T-cell (primary cell): ENCODE measurements at places on chromosomes 12 and 14. TPM values are rescaled to one million over a fixed set of nuclear protein-coding genes. Genes with fewer than 3 reads are reported as not detected.

DNA sequence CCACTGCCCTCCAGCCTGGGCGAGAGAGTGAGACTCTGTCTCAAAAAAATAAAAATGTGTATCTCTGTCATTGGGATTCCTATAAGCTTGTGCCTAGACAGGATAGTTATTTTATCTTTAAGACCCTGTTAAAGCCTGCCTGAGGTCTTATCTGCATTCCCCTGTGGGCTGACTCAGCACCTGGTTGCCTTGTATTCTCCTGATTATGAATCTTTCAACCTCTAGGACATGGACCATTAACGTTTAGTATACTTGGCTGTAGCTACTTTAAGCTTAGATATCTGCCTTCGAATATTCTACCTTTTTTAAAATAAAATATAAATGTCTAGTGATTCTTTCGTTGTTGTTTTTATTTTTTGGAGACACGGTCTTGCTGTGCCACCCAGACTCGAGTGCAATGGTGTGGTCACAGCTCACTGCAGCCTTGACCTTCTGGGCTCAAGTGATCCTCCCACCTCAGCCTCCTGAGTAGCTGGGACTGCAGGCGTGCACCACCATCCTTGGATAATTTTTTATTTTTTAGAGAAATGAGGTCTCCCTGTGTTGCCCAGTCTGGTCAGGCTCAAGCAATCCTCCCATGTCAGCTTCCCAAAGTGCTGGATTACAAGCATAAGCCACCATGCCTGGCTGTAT lies 41.3 kb downstream of the RESF1 start:
- no peaks in the 10 kb centered on the region for H3K27me3 ChIP-seq
- H3K27ac ChIP-seq, result no peak overlapping the region
- no peak for DNase-seq
- no peaks in the 10 kb centered on the region for H3K4me1 ChIP-seq
- H3K36me3 ChIP-seq, result peaks cover 51% of the 10 kb centered on the region
- H3K4me3 ChIP-seq, result no peak overlapping the region

DNA sequence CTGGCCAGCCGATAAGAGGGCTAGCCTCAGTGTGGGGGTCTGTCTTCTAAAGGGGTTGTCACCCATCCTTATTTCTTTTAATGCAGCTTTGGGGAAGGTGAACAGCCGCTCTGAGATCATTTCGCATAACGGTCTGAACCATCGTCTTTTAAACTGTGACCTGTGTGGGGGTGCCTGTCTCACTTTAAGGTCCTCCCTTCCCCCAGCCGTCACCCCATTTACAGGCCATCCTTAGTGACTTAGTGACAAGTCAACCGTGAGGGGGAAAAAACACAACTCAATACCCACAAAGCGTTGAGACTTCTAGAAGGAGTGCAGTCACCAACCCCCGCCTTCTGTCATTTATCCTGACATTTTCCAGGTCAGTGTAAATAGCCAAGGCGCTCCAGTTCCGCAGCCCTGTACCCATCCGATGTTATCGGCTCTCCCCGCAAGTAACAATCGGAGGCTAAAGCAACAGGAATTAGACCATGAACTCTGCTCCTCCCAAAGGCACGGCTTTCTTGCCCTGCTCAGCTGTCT lies 505 bp upstream of the DENND5B start:
- no peak for DNase-seq
- peaks cover 46% of the 10 kb centered on the region for H3K27me3 ChIP-seq
- H3K4me3 ChIP-seq, result no peak overlapping the region
- no peaks in the 10 kb centered on the region for H3K4me1 ChIP-seq

GRCh38 chr14:96586921-96587822 lies 85.0 kb downstream of the PAPOLA start:
- H3K4me3 ChIP-seq, result no peak overlapping the region
- peaks cover 67% of the 10 kb centered on the region for H3K27me3 ChIP-seq
- DNase-seq, result no peak
- no peaks in the 10 kb centered on the region for H3K36me3 ChIP-seq
- H3K27ac ChIP-seq, result no peak overlapping the region

DNA sequence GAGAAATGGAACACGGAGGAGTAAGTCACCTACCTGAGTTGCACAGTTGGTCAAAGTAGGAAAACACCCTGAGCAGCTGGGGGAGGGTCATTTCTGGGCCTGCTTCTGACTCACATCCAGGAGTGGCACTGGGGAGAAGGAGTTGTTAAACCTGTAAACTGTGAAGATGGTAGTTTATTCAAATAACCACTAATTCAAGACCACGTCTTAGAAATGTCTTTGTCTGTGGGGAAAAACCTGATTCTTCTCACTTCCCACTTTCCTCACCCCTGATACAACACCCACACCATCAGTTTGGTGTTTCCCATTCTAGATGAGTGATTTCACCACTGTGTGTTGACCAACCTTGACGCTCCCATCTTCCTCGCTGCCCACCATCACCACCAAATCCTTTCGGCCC lies 207.1 kb downstream of the ANO4 start:
- no peaks in the 10 kb centered on the region for H3K4me1 ChIP-seq
- no peaks in the 10 kb centered on the region for H3K27me3 ChIP-seq
- no peak overlapping the region for H3K27ac ChIP-seq
- H3K36me3 ChIP-seq, result no peaks in the 10 kb centered on the region
- H3K4me3 ChIP-seq, result no peak overlapping the region
- no peak for DNase-seq

DNA sequence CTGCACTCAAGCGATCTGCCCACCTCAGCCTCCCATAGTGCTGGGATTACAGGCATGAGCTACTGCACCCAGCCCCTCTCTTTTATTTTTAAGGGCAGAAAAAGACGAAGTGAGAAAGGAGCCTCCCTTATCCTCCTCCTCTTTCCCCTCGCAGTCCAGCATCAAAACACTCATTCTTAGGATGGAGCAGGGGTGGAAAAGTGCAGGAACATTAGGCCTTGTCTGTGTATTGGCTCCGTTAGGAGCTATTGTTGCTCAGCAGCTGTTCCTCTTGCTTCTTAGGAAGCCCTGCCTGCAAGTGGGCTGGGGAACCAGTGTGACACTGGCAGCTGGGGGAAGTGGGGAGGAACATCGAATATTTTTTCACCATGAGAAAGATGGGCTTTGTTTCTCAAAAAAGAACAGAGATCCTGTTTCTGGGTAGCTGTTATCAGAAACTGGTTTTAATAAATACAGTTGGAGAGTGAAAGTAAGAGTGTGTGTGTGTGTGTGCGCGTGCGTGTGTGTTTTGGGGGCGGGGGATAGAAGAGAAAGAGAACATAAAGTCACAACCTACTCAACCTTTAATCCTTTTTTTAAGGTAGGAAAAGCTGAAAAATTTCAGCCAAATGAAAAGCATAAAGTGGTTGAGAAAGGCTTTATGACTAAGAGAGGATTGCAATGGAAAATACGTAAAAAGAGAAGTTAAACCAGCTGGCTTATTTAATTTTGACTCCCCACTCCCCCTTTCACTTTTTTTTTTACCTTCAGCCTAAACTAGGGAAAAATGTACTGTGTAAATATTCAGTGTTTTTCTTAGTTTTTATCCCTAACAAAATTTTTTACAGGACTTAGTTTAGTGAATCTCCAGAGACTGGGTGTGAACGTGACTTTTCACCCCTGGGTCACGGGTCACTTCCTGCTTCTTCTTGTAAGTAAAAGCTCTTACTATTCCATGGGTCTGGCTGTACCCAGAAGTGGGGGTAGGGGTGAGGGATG lies 197.2 kb upstream of the PLEKHG7 start:
- peak overlapping the region; percentile 81 for H3K27ac ChIP-seq
- peak overlapping the region; percentile 7 for H3K4me3 ChIP-seq
- DNase-seq, result peak; percentile 38
- no peaks in the 10 kb centered on the region for H3K36me3 ChIP-seq
- H3K4me1 ChIP-seq, result peaks cover 4% of the 10 kb centered on the region

DNA sequence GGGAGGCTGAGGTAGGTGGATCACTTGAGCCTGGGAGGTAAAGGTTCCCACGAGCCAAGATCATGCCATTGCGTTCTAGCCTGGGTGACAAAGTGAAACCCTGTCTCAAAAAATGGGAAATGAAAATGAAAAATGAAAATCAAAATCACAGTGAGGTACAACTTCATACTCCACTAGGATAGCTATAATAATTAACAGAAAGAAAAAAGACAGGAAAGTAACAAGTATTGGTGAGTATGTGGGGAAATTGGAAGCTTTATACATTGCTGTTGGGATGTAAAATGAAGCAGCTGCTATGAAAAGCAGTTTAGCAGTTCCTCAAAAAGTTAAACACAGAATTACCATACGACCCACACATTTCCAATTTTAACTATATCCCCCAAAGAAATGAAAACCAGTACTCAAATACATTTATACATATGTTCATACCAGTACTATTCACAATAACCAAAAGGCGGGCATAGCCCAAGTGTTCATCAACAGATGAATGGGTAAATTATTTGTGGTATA lies 22.2 kb downstream of the SGPP1 start:
- H3K27ac ChIP-seq, result no peak overlapping the region
- H3K4me1 ChIP-seq, result peaks cover 4% of the 10 kb centered on the region
- H3K27me3 ChIP-seq, result no peaks in the 10 kb centered on the region

DNA sequence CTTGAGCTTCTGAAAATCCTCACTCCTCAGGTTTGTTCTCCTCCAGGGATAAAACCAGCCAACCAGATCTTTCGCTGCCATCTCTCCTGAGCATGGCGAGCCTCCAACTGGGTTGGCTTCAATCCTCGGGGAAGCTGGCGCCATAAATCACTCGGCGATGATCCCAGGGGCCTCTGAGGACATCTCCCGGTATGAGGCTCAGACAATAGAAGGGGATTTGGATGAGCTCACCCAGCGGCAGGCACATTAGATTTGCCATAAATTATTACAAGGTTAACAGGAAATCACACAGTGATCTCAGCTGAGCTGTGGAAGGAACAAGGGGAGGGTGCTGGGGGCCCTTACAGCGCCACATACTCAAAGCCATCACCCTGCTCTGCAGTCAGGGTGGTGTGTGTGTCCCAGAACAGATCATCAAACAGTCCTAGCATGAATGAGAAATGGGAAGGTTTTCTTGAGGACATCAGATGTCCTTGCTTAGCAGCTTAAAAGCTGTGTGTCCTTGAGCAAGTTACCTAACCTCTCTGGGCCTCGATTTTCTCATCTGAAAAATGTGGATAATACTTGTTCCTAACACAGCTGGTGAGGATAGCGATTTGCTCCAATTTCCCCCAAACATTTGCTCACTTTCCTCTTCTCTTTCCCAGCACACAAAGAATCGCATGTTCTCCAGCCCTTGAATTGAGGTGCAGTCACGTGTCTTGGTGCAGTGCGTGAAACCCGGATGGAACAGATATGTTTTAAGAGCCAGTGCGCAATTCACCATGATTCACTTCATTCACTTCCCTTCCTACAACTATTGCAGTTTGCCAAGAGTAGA lies 142.8 kb downstream of the SCARB1 start:
- no peaks in the 10 kb centered on the region for H3K4me1 ChIP-seq
- no peaks in the 10 kb centered on the region for H3K36me3 ChIP-seq
- DNase-seq, result no peak
- no peaks in the 10 kb centered on the region for H3K27me3 ChIP-seq
- H3K27ac ChIP-seq, result no peak overlapping the region

DNA sequence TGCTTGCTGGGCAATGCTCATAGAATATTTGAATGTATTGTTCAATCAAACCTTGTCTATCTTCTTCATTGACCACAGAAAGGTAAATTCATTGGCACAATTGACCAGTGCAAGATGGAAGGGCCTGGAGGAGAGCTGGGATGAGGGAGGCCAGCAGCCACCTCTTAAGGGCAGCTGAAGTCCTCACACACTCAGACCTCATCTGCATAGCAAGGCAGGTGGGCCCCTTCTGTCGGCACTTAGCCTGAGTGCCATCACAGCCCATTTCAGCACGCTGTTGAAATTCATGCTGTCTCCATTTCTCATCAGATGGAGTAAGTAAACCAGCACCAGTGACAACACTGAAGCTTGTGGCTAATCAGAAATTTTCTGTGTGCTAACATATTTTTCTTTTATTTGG lies 25.4 kb upstream of the HMGA2 start:
- H3K27ac ChIP-seq, result no peak overlapping the region
- no peak for DNase-seq
- H3K36me3 ChIP-seq, result no peaks in the 10 kb centered on the region
- no peaks in the 10 kb centered on the region for H3K27me3 ChIP-seq
- no peak overlapping the region for H3K4me3 ChIP-seq

- no peaks in the 10 kb centered on the region for H3K27me3 ChIP-seq
- H3K4me3 ChIP-seq, result no peak overlapping the region
- H3K4me1 ChIP-seq, result peaks cover 3% of the 10 kb centered on the region
- DNase-seq, result no peak
Measured at GRCh38 chr14:102558556-102558955, 33.9 kb upstream of the RCOR1 start.

- peaks cover 12% of the 10 kb centered on the region for H3K4me1 ChIP-seq
- no peak overlapping the region for H3K4me3 ChIP-seq
- H3K27ac ChIP-seq, result peak overlapping the region; percentile 34
- H3K36me3 ChIP-seq, result no peaks in the 10 kb centered on the region
- H3K27me3 ChIP-seq, result no peaks in the 10 kb centered on the region
Measured at GRCh38 chr14:22007784-22008412, 334.3 kb upstream of the OR4E1 start.

GRCh38 chr14:103290961-103291360 lies 43.1 kb upstream of the EIF5 start:
- no peak overlapping the region for H3K4me3 ChIP-seq
- peaks cover 42% of the 10 kb centered on the region for H3K27me3 ChIP-seq
- no peak for DNase-seq
- H3K36me3 ChIP-seq, result no peaks in the 10 kb centered on the region
- H3K4me1 ChIP-seq, result no peaks in the 10 kb centered on the region
- H3K27ac ChIP-seq, result no peak overlapping the region

DNA sequence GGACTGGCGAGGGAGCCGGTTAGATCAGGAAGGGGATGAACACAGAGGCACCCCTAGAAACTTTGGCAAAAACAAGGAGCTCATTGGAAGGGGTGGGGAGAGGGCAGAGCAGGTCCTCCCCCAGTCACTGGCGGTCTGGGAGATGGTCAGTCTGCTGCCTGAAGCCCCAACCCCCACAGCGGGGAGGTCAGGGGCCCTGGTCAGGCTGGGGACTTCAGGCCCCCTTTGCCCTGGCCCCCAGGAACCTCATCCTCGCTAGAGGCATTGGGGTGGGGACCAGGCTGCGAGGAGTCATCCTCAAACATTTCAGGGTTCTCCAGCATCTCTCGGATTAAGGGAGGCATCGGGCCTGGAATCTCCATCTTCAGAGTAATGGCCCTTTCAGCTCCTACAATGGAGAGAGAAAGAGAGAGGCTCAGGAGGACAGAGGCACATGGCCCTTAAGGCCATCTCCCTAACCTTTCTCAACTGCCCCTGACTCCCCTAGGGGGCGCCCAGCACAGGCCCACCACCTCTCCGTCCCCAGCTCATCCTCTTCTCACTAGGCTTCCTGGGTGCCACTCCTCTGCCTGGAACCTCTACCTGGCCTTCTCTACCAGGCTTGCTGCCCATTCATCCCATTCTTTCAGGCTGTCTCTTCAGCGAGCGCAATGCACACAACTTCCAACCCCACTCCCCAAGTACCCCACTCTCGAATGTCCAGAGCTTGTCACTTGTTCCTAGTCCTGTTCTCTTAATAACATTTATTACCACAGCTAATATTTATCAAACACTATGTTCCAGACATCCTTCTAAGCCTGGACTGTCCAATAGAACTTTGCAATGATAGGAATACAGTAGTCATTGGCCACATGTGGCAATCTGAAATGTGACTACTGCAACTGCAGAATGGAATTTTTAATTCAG lies 4.7 kb upstream of the ITGB7 start:
- DNase-seq, result no peak
- peaks cover 55% of the 10 kb centered on the region for H3K36me3 ChIP-seq
- H3K4me1 ChIP-seq, result peaks cover 30% of the 10 kb centered on the region

The SAMD4A gene
- total RNA-seq, result 3.6 TPM

The USP44 gene
- 2.9 TPM for total RNA-seq

The PIK3C2G gene
- not detected for total RNA-seq

The ANKRD33 gene
- not detected for total RNA-seq

The KRT5 gene
- not detected for total RNA-seq

The TMEM117 gene
- total RNA-seq, result 3.9 TPM

The FOXJ2 gene
- total RNA-seq, result 29.8 TPM

The YBX3 gene
- 72.3 TPM for total RNA-seq

The SLC25A47 gene
- not detected for total RNA-seq

The ATF1 gene
- total RNA-seq, result 34.7 TPM

The SRP54 gene
- 41.5 TPM for total RNA-seq

The ZNF740 gene
- total RNA-seq, result 56.4 TPM

The MTA1 gene
- 111 TPM for total RNA-seq

The TMEM63C gene
- 0.79 TPM for total RNA-seq
